PC-3 (cell line): ENCODE measurements at places on chromosomes 16 and 17. TPM values are rescaled to one million over a fixed set of nuclear protein-coding genes. Genes with fewer than 3 reads are reported as not detected.

DNA sequence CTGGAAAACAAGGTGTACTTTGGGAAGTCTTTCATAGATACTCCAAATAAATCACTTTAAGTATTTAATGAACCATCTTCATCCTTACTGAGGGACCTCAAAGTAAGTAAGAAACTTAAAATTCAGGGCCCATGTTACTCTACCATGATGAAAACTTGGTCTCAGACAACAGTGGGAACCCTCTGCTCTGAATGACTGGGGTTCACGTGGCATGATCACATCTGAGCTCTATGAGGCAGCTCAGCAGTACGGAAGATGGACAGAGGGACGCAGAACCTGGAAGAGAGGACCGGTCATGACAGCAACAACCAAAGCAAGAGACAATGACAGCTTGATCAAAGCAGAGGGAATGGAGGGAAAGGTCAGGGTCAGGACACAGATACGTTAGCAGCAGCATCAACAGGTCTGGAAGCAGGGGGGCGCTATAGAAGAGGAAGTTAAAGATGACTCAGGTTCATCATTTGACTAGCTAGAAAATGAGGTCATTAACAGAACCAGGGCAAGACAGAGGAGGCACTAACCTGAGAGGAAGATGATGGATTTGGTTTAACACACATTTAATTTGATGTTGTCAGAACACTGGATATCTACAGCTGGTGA is 9.5 kb downstream of the XPO6 start:
- no peak for DNase-seq

Gene STX1B
- total RNA-seq = 1.5 and 2.4 TPM in 2 replicates

Gene TSR3
- total RNA-seq = 117 and 142 TPM in 2 replicates

Gene EFNB3
- 4.9 and 7.7 TPM in 2 replicates for total RNA-seq

- no peak for DNase-seq
These were observed 27.2 kb downstream of the ARHGAP27 start for GRCh38 chr17:45405250-45406086.
